Muscle of arm (tissue), 14 donors: ENCODE measurements at places on chromosomes 7 and 10.
A peak's percentile ranks its signal among the peaks of the same experiment; 100 is the strongest.

- no peak for DNase-seq
Measured at GRCh38 chr10:69769395-69769992, 32.2 kb upstream of the COL13A1 start.

- DNase-seq, result no peak
Measured at GRCh38 chr10:113175756-113176651, 226.0 kb downstream of the TCF7L2 start.

DNA sequence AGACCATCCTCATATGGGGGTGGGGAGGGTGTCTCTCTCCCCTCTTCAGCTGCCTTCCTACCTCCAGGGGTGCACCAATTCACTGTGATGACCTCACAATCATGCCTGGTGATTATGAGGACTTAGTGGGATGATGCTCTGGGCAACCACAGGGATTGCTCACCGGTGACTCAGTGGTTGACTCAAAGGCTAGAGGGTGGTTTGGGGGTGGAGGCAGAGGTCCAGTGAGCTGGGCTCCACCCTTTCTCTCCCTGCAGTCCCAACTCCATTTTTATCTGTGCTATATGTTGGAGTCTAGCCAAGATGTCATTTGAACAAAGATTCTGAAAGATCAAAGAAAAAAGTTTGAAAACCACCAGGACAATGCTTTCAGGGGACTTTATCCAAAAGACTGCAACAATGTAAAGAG lies 286.9 kb downstream of the KCNMA1 start:
- DNase-seq, result no peak

DNA sequence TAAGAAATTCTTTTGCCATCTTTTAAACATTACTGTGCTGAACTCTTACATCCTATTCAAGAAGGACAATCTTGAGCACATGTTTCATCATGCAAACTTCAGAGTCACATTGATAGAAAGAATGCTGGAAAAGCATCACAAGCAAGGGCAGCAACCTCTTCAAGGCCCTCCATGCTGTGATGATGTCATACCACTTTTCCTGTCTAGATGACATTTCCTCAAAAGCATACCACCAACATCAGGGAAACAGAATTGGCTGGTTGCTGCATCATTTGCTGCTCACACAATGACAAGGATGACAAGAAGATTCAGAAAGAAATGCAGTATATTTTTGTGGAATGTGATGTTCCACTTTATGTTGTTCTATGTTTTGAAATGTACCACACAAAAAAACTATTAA lies 37.6 kb downstream of the CYP2C8 start:
- DNase-seq, result no peak

GRCh38 chr10:70445718-70446657 lies 4.5 kb upstream of the NODAL start:
- DNase-seq, result peak; percentile 64

DNA sequence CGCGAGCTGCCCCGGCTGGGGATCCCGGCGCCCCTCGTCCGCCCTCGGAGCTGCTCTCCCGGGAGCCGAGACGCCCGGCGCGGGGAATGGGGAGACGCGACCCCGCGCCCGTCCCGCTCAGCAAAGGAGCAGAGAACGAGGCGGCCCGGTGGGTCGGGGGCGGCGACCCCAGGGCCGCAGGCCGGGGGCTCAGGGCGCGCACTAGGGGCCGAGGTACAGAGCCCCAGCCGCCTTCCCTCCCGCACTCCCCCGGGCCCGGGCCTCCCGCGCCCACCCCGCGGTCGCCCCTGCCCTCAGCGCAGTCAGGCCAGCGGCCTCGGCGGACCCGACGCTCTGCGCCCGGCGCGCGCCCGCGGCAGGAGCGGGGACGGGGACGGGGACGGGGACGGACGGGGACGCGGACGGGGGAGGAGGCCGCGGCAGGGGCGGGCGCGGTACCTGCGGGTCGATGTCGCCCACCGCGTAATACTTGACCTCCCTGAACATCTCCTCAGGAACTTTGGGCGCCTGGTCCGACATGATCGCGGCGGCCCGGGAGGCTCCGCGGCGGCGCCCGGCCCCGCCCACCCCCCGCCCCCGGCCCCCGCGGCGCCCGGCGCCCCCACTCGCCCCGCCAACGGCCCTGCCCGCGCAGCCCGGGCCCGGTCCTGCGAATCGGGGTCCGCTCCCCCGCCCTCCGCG lies 373 bp downstream of the PAXIP1 start:
- no peak for DNase-seq

GRCh38 chr10:126272526-126272925 lies 115.8 kb downstream of the ADAM12 start:
- no peak for DNase-seq

DNA sequence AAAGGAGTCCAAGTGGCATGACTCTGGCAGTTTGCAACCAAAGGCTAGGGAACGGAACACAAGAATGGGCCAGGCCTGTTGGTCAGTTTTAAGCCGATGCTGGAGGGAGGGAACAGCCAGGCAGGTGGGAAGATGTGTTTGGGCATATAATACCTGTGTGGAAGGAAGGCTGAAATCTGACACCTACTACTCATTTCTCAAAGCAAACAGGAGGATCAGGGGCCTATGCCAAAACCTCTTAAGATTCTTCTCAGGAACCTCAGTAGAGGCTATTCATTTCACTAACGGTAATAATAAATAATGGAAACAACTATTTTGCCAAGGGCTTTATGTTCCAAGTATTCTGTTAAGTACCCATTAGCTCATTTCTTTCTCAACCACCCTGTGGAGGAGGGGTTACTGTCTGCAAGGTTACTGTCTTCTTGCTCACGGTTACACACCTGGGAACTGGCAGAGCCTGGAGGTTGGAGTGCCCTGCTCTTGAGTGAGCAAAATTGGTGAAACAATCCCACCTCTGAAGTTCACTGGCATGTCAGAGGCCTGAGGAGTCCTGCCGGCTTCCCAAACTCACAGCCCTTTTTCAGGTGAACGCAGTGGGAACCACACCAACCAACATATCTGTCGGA lies 35.5 kb downstream of the GOT1 start:
- DNase-seq, result no peak

DNA sequence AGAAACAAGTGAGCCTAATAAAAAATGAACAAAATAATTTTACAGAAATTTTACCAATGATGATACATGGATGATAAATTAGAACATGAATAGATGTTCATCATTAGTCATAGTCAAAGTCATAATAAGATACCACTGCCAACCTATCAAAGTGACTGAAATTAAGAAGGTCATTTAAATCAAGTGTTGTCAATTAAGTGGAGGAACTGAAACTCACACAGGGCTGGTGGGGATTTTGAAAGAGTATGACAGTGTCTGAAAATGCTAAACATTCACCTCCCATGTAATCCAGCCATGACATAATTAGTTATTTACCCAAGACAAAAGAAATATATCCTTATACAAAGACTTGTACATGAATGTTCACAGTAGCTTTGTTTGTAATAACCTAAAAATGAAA lies 57.1 kb upstream of the DYNC1I1 start:
- no peak for DNase-seq
